Spleen (tissue), 13 donors: ENCODE measurements at places on chromosomes 3 and 15. TPM values are rescaled to one million over a fixed set of nuclear protein-coding genes. Genes with fewer than 3 reads are reported as not detected.

- peak; percentile 49 for DNase-seq
Observed at GRCh38 chr15:31148297-31149087, 47.0 kb upstream of the TRPM1 start.

DNA sequence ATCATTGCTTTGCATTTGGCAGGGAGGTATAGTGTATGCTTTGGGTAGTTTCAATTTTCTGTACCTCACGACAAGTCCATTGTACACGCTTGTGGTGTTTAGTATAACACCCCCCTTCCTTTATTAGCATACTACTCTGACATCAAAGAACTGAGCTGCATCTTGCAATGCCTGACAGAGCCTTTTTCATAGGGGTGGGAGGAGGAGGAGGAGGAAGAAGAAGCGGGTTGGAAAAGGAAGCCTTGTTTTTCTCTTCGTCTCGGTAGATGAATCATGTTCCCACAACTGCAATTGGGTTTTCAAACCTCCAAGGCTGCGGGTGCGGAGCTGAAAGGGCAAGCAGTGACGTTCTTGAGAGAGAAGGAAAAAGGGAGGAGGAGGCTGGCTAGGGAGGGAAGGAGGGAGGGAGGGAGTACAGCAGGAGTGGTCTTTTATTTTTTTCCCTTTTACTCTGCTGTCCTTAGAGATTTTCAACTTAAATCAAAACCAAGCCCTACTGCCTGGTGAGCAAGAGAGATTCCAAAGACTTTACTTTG is 175.7 kb downstream of the KLHL25 start:
- DNase-seq, result no peak

DNA sequence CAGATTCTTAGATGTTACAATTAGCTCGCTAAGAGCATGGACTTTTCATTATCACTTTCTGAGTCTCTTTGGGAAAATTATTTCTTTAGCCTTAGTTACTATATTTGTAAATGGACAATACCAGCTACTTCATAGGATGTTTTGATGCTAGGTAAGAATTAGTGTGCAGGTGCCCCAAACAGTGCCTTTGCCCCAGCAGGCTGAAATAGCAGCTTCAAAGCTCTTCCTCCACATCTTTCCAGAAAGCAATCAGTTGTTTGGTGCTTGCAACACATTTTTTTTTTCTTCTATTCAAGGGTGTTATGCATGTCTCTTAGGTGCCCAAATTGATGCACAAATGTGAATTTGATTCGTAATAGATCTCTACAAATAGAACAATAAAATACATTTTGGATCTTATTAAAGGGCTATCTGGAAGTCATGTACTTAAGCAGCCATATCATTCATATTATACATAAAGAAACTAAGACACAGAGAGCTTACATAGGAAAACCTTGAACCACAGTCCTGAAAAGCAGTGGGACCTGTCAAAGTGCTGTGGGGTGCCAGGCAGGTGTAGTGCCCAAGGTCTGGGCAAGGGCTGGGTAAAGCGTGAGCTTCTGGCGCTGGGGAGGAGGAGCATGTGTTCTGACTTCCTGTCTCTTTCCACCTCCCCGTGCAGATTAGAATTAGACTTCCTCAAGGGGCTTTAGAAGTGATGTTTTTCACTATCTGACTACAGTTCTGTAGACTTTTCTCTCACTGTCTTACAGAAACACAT is 62.9 kb downstream of the FNDC3B start:
- peak; percentile 82 for DNase-seq

DNA sequence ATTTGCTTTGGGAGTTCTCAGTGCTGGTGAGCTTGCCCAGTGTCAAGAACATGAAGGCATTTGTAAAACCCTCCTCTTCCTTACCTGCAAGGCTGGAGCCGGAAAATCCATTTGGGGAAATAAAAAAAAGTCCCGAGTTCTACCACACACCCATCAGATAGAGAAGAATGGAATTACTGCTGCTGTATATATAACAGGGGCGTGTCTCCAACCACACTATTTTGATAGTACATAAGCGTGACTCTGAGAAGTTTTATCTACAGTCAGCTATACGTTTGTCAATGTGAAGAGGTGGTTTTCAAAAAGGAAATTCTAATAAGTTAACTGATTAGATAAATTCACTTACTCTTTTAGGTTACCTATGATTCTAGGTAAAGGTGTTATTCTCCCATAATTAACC is 1.3 kb upstream of the CPA3 start:
- no peak for DNase-seq

- no peak for DNase-seq
Observed at GRCh38 chr15:91882858-91883586, 29.5 kb downstream of the SLCO3A1 start.

GRCh38 chr3:53144446-53144845 is 14.2 kb upstream of the RFT1 start:
- no peak for DNase-seq

DNA sequence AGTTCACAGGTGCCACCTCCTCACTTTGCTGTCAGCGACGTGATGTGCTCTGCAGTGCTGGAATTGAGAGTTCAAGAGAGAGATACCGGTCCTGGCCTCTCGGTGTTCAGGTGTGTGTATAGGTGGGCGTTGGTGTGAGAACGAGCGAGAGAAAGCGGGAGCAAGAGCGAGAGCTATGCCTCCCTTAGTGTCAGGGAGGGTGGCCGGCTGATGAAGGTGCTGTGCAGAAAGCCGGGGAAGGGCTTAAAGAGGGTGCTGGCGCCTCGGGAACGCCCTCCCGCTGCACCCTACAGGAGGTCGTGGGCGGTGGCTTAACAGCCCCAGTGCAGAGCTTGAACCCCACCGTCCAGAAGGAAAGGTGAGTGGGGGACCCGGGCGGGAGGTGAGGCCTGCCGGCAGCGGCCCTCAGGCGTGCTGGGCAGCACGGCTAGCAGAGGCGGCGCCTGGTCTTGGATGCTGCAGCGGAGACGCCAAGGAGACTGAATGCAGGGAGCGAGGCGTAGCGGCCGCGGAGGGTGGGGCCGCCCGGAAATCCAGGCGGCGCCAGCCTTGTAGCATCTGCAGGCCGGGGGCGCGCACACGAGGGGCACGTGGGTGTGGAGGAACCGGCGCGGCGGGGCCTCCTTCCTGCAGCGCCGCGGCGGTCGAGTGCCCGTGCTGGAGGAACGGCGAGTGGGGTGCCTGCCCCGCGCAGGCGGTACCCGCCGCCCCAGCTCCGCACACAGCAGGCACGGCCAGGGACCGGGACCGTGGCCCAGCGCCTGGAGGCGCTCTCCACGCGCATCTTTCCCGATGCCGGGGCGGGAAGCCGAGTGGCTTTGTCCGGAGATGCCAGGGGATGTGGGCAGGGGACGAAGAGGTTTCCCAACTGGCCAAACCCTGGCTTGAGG is 246.8 kb upstream of the TOPAZ1 start:
- peak; percentile 85 for DNase-seq

- DNase-seq, result no peak
Observed at GRCh38 chr3:36362973-36363372, 17.3 kb upstream of the STAC start.

DNA sequence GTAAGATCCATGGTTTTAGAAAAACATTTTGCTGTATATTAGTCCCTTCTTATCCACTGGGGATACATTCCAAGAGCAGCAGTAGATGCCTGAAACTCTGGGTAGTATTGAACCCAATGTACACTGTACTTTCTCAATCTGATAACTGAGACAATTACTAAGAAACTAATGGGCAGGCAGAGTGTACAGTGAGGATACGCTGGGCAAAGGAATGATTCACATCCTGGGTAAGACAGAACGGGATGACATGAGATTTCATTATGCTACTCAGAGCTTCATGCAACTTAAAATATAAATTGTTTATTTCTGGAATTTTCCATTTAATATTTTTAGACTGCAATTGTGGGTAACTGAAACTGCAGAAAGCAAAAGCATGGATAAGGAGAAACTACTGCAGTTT is 46.2 kb upstream of the TEX55 start:
- no peak for DNase-seq

GRCh38 chr3:52730681-52731080 is 24.8 kb downstream of the SPCS1 start:
- no peak for DNase-seq

DNA sequence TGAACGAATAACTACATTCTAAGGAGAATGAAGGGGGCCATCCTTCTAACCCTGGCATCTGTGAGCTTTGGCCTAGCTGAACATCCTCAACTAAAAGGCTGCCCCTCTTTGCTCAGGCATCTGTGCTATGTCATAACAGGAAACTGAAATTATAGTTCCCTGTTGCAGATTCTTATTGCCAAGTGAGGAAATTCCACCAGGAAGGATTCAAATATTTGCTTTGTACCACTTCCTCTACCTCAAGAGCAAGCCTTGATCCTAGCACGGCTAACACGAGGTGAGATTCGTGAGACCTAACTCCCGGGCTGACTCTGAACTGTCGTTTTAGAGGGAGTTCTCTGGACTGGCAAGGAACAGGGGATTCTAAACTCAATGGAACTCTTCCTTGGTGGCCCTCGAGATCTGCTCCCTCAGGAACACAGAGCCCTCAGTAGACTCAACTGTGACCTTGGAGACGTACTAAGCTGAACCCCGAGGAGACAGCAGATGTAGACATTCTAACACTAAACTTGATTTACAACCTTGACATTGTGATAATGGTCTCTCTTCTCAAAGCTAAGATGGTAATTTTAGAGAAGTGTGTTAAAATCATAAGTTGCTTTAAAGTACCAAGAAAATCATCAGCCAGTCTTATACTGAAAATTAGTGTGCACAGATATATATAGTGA is 4.2 kb downstream of the SPG21 start:
- DNase-seq, result no peak

DNA sequence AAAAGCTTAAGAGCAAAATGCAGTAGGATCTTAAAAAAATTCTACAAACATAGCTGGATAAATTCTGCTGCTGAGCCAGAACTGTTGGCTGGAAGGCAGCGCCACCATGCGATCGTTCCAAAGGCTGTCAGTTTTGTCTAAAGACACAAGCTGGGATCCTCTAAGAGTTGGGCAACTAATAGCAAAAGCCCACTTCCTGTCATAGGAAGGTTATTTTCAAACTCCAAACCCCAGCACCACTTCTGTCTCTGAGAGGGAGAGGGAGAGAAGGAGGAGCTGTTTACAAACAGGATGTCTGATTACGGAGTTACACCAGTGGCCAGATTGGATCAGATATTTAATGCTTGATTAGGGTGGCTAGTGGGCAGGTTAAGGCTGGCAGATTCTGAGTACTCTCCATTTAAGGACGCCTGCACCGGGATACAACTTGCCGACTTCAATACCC is 44.0 kb downstream of the EIF4E3 start:
- DNase-seq, result no peak

DNA sequence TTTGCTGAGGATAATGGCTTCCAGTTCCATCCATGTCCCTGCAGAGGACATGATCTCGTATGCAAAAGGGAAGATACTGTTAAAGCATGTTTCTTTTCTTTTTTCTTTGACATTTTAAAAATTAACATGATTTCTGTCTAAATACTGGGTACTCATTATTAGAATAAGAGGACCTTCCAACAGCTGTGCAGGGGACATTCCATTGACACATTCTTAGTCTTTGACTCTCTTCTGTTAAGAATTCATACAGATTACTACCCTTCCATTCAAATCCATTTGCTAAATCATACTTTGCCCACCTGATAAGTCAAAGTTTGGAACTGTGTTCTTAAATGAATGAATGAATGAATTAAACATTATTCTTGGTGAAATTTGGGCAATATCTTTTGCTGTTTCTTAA is 5.1 kb upstream of the CP start:
- no peak for DNase-seq

DNA sequence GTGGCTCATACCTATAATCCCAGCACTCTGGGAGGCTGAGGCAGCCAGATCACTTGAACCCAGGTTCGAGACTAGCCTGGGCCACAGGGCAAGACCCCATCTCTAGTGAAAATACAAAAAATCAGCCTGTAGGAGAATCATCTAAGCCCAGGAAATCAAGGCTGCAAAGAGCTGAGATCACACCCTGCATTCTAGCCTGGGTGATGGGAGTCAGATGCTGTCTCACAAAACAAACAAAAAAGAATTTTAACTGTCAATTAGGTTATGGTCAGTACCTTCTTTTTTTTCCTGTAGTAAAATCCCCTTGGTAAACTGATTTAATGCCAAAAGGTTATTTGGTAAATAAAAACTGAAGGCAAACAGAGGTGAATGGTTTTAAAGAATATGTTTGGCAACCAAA is 29.0 kb downstream of the TMCC1 start:
- no peak for DNase-seq

DNA sequence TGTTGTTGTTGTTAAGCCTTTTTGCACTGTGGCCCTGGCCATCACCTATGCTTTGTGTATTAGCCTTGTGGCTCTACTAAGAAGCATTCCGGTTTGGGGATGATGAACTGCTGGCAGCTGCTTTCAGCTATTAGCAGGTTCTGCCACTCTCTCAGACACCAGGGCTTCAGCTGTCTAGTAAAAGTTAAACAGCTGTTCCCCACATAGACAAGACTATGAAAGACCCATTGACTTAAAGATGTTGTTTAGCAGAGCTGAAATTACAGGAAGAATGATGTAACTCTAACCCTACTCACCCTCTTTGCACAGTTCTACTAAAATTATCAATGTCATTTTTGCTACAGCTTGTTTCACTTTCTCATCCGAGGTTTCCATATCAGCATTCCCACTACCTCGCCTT is 131.2 kb upstream of the CGNL1 start:
- no peak for DNase-seq

GRCh38 chr3:157029365-157029790 is 130.6 kb downstream of the CCNL1 start:
- peak; percentile 67 for DNase-seq

DNA sequence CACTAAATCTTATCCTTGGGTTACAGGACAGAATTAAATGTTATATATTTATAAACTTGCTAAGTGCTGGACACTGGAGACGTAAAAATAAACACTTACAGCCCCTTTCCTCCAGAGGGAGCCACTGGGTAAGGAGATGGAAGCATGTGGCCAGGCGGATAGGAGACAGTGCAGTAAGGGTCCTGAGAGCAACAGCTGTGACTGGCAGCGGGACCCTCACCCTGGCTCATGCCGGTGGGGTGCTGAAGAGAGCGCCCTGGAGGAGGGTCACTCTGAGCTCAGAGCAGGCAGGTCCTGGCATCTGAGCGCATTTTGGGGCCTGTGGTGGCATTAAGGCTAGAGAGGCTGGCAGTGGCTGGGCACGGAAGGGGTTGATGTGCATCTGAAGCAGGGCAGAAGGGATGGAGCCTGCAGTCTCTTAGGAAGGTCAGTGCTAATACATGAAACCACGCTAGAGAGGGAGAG is 16.0 kb downstream of the SEC61A1 start:
- peak; percentile 67 for DNase-seq

DNA sequence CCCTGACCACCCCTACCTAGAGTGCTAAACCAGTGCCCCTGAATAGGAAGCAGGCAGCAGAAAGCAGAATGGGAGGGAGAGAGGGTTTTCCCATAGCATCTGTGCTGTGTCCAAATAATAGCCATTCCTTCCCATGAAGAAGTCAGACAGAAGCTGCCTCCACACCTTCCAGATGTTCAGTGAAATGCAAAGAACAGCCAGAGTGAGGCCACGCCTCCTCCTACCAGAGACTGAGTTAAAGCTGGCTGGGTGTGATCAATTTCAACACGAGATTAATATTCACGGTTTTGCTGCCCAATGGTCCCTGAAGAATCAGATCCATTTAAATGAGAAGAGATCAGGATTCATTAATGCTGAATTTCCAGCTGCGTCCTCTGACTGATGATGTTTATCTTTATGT is 111.8 kb downstream of the SRGAP3 start:
- DNase-seq, result no peak

The GRM2 gene
- polyA plus RNA-seq, result 0.61 TPM

The RTP1 gene
- not detected for polyA plus RNA-seq

The BOC gene
- polyA plus RNA-seq, result 1.6 TPM

The WDR93 gene
- polyA plus RNA-seq, result 0.09 TPM
